ENCODE measurements at places on chromosomes 11 and 22. TPM values are rescaled to one million over a fixed set of nuclear protein-coding genes. Genes with fewer than 3 reads are reported as not detected.

TEX54 gene
- total RNA-seq = not detected

APOBEC3F gene
- total RNA-seq = 1.1 TPM

SYT8 gene
- total RNA-seq = not detected

CHKB gene
- total RNA-seq = 42.1 TPM

LRRC51 gene
- 4.2 TPM for total RNA-seq

CDC45 gene
- total RNA-seq = 36.8 TPM

P4HA3 gene
- total RNA-seq = not detected

CRYBB1 gene
- 1.9 TPM for total RNA-seq

CFAP300 gene
- total RNA-seq = 1.7 TPM

SPI1 gene
- 0.42 TPM for total RNA-seq

FSHB gene
- total RNA-seq = not detected

GTF2H1 gene
- 31.1 TPM for total RNA-seq

CLDN5 gene
- 3.0 TPM for total RNA-seq

DEUP1 gene
- not detected for total RNA-seq

ANO1 gene
- 2.3 TPM for total RNA-seq

TMPRSS13 gene
- total RNA-seq = not detected

KRTAP5-11 gene
- total RNA-seq = 0.92 TPM

OR10D3 gene
- not detected for total RNA-seq

ZBED5 gene
- 34.2 TPM for total RNA-seq

MAP6 gene
- total RNA-seq = 0.44 TPM

KCNJ4 gene
- total RNA-seq = 5.9 TPM

GGTLC3 gene
- total RNA-seq = not detected

TOM1 gene
- total RNA-seq = 27.1 TPM

IFTAP gene
- 26.8 TPM for total RNA-seq

TMEM25 gene
- 17.5 TPM for total RNA-seq

RBFOX2 gene
- 77.7 TPM for total RNA-seq

FIBIN gene
- total RNA-seq = 0.07 TPM

OR2AT4 gene
- not detected for total RNA-seq

GSTT2B gene
- total RNA-seq = 13.1 TPM

EMSY gene
- total RNA-seq = 27.3 TPM

LYVE1 gene
- 0.11 TPM for total RNA-seq

CCDC116 gene
- 0.48 TPM for total RNA-seq

PGA5 gene
- total RNA-seq = 1.5 TPM

MS4A6A gene
- not detected for total RNA-seq

SLC6A5 gene
- total RNA-seq = not detected

SEC14L3 gene
- total RNA-seq = not detected

INSC gene
- not detected for total RNA-seq

VWA5A gene
- 15.1 TPM for total RNA-seq

MPPED2 gene
- 0.89 TPM for total RNA-seq

Measured in H7 (cell line).